ENCODE measurements at places on chromosomes 2 and 18.

DNA sequence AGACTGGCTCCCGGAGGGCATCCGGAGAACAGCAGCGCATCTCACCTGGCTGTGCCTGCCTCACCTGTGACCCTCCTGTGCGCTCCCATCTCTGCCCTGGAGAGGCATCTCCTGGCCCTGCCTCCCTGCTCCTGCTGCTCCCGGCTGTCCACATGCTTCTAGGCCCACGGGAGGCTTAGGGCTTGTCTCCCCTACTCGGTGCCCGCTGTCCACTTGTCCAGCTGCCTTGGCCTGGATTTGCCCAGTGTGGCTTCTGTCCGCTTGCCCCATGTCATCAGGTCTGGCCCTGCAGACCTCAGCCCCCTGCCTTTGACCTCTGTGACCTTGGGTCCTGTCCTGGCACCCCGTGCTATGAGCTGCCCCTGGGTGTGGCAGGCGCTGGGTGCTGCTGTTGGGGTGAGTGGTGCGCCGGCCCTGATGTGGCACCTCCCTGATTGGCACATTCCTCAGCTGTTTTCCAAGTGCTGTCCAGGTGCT, 4.5 kb downstream of the BOK start:
- DNase-seq: no peak

DNA sequence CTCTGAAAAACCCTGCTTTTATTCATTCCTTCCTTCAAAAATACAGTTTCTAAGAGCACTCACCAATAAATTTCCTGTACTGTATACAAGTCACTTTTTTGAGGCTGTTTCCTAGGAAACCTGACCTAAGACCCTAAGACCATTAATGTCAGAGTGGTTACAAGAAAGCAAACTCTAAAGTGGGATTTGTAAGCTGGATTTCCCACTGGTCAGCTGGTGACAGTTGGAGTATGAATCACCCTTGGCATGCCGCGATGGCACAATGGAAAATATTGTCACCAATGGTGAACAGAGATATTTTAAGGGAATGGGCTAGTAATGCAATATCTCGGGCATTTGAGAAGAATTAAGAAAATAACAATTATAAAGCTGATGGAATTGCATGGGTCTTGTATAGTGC, 101.9 kb downstream of the COL3A1 start:
- DNase-seq: no peak

DNA sequence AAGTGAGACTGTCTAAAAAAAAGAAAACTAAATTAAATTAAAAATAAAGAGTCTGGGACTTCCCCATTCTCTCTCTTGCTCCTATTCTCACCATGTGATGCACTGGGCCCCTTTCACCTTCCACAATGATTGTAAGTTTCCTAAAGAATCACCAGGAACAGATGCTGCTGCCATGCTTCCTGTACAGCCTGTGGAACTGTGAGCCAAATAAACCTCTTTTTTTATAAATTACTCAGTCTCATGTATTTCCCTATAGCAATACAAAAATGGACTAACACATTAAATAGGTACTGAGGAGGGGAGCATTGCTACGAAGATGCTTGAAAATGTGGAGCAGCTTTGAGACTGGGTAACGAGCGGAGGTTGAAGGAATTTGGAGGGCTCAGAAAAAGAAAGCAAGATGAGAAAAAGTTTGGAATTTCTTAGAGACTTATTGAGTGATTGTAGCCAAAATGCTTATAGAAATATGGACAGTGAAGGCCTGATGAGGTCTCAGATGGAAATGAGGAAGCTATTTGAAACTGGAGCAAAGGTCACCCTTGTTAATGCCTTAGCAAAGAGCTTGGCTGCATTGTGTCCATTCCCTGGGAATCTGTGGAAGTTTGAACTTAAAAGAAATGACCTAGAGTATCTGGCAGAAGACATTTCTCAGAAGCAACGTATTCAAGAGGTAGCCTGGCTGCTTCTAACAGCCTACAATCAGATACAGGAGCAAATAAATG, 128.7 kb downstream of the EIPR1 start:
- DNase-seq: no peak

GRCh38 chr2:120546048-120546864, 189.4 kb upstream of the GLI2 start:
- no peak for DNase-seq

- no peak for DNase-seq
These were observed 401.9 kb downstream of the HRH4 start for GRCh38 chr18:24862201-24862816.

DNA sequence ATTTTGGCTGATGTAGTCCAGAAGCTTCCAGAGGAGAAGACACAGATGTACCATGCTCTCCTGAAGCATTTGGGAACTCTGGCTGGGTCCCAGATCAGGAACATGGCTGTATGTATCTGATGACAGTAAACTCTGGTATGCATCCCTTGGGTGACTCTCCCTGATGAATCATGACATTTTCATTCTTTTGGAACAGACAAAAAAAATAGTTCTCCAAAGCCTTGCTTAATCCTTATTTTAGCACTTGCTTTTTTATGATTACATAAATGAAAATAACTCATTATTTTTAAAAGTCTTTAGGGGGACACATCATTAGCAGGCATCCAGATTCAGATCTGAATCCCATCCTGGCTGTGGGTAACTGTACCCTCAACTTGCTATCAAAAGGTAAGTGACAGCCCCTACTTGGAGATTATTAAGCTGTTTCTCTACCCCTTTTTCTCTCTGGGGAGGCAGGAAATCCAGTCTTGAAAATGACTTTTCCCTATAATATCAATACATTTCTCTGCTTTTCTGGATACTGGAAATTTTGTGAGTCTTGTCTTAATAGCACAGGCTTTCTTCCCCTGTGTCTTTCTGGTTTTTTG, 23.3 kb downstream of the AOX1 start:
- DNase-seq: no peak

GRCh38 chr2:25338401-25338800, 3.3 kb downstream of the DNMT3A start:
- no peak for DNase-seq

Measured in germinal center (tissue), 1 donor.